ENCODE measurements at places on chromosomes 5 and 9.
A peak's percentile ranks its signal among the peaks of the same experiment; 100 is the strongest.

- no peak for DNase-seq
Observed at GRCh38 chr5:77845324-77845646, 69.1 kb upstream of the TBCA start.

GRCh38 chr5:168022446-168023169 is 268.8 kb upstream of the WWC1 start:
- no peak for DNase-seq

DNA sequence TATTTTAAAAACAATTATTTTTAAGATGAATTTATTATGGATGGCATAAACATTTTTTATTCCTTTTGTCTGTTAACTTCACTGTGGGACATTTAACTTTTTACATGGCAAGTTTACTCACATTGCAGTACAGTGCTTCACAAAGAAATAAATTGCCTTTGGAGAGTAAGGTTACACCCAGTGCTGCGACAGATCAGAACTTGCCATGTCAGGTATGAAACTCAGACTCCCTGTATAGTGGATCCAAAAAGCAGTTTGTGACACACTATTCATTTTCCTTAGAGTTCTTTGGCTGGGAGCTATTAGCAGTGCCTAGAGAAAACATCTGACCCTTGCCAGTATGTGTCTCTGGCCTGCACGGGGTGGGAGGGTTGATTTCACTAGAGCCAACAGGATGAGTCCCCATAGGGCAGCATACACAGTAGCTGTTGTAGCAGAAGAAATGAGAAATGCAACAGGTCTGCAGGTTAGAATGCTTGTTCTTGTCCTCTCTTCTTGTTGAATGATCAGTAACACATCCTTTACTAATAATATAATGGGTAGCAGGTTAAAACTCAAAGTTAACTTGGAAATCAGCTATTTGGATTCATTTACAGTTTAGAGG is 42.9 kb downstream of the STARD4 start:
- DNase-seq, result no peak

DNA sequence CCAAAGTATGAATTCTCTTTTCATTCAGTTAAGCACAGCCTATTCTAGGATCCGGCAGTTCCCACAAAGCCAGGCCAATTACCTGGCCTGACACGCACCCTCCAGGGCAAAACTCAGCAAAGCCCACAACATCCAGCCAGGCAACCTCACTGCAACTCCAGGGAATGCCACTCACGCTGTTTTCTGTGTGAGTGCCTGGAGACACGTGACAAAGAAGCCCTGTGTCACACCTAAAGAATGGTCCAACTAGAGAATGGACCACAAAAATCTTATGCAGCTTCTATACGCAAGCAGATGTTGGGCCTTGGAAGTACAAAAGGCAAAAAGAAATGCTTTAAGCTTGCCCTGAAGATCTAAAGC is 20.2 kb downstream of the RETREG1 start:
- DNase-seq, result no peak

DNA sequence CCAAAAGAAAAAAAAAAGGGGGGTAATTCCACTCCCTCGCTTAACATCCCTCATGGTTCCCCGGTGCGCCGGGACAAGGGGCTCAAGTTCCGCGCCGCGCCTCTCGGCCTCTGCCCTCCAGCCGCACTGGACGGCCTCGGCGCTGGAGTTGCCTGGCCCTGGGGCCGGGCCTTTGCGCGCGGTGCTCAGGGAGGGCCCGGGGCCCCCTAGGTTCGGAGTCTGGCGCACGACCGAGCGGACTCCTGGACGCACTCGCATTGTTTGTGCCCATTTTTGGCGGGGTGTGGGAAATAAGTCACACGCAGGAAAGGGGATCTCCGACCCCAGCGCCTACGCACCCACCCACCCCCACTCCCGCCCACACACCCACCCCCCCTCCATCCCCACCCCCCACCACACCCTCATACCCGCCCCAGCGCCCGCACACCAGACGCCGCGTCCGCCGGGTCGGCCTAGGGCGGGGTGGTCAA is 381 bp downstream of the MED22 start:
- DNase-seq, result peak; percentile 29

GRCh38 chr5:118593003-118593328 is 395.4 kb downstream of the DTWD2 start:
- no peak for DNase-seq

DNA sequence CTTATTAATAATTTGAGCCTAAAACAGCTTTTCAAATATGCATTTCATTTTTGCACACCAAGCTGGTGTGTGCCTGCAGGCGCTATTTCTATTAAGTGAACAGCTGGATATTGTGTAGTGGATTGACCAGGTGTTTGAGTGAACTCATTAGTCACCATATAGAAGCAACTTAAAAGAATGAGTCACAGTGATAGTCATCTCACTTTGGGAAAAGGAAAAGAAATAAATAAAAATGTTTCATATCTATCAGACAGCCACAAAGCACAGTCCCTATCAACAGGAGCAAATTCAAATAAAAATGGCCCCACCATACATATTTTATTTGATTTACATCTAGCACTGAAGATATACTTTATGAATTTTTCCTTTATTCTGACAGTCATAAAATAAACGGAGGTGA is 456.5 kb upstream of the CDH9 start:
- no peak for DNase-seq

DNA sequence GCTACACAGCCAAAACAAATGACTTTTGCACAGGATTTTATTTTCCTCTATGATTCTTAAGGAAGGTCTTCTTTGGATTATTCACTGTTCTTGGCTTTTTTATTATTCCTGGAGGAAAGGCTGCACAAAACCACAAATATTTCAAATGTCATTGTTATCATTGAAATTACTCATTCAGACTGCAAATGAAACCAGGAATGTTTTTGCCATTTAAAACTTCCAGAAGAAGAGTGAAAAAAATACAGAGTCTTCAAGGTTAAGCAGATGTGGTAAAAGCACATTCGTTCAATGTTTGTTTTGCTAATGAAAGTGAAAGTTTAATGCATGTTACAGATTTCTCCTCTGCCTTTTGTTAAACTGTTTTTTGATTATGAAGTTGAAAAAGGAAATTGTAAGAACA is 238.2 kb downstream of the TLE4 start:
- no peak for DNase-seq

DNA sequence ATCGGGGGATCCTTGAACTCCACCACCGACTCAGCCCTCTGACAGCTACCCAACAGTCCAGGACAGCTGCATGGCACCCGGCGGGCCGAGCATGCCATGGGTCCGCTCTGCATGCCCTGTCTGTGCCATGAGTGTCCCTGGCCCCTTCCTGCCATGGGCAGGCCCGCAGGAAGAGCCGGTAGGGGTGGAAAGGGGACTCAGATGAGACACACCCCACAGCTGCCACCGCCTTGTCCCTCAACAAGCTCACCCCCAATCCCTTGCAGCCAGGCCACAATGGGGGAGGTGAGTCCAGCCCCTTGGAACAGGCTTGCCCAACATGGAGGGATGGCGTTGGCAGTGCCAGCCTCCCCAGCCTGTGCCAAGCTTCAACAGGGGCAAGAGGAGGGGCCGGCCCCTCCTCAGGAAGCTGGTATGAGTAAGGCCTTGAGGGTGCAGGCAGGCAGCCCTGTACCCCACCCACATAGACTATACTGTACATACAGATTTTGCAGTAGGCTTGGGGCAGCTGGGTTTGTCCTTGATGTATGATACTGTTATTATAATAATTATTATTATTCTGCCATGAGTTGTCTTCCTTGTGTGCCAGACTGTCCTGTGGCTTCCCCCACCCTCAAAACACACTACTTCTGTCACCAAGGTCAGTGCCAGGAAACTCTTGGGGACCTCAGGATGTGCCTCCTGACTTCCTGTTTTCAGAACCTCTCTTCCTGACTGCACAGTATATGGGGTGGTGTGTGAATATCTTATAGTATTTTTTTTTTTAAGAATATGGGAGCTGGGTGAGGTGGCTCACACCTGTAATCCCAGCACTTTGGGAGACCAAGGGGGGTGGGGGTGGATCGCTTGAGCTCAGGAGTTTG is 12.0 kb upstream of the SLC34A1 start:
- peak; percentile 23 for DNase-seq

GRCh38 chr9:113645227-113645977 is 181.9 kb downstream of the RGS3 start:
- no peak for DNase-seq

DNA sequence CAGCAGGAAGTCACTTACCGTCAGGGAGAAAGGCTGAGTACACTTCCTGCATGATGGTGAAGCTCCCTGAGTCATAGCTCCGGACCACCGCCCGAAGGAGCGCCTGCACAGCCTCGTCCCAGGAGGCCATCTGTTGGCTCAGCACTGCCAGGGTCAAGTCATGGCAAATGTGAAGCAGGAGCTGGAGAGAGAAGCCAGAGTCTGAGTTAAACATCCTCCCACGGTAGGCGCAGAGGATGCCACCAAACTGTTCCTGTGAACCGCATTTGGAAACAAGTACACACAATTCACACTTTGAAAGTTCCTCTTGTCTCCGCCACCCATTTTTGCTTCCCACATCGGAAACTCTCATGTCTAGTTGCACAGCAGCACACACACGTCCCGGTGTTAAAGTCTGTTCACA is 33.9 kb downstream of the CNOT8 start:
- no peak for DNase-seq

DNA sequence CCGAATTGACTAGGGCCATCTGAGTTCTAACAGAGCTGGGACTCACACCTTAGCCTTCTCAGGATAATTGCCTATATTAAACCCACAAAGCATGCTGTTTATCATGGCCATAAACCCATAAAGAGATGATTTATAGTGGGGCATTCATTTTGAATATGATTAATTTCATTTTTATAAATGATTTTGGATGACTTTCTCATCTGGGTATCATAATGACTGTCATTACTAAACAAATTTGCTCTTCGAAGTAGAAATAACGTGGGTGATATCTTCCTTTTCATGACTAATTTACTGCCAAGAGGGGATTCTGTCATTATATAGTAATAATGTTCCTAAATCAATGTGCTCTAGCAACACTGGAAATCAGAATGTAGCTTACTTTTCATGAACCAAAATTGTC is 498.2 kb downstream of the CDH12 start:
- no peak for DNase-seq

GRCh38 chr5:158277276-158277675 is 418.3 kb upstream of the CLINT1 start:
- no peak for DNase-seq

DNA sequence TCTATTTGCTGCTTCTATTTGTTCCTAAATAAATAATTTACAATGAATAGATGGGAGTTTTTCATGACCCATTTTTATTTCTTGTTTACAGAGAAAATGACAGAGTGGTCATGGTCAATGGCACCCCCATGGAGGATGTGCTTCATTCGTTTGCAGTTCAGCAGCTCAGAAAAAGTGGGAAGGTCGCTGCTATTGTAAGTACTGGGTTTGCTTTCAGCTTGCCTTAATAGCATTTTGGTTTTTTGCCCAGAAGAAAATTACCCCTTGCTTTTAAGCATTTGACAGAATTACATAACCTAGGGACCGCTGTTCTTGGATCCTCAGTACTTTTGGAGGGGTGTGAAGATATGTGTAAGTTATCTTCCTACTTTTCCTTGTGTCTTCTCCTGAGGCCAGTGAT is 44.1 kb downstream of the TJP2 start:
- DNase-seq, result no peak

- DNase-seq, result no peak
Observed at GRCh38 chr5:171496456-171496855, 77.0 kb downstream of the FGF18 start.

- no peak for DNase-seq
Observed at GRCh38 chr9:83630938-83631457, 8.1 kb downstream of the IDNK start.

DNA sequence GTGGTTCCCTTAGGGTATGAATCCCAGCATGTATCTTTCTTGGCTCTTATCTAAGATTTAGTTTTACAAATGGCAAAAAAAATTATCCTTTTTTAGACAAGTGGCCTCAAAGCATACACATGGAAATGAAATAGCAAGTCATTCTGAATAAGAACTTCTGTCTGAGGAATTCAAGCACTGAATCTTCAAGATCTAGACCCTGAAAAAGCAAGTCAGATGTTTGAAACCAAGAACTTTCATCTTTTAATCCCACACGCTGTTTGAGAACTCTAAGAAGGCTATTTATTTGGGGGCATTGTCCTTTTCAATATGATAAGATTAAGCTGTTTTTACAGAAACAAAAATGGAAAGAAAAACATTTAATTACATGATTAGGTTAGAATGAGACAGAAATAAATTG is 549.2 kb upstream of the CYLC2 start:
- DNase-seq, result no peak

DNA sequence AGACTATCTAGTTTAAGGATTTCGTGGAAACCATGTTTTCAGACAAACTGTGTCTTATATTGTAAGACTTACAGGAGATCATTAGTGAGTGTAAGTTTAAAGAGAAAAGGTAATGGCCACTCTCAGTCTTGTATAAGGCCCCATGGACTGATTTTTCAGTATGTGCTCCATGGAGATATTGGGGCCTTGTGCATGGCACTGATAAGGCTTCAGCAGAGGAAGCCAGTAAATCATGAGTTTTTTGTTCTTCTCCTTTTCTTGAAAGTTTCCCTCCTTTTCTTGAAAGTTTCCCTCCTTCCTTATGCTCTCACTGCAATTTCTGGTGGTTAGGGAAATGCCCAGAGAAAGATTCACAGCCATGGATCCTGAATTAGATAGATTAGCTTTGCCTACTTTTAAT is 471.3 kb downstream of the LRRC70 start:
- DNase-seq, result no peak

DNA sequence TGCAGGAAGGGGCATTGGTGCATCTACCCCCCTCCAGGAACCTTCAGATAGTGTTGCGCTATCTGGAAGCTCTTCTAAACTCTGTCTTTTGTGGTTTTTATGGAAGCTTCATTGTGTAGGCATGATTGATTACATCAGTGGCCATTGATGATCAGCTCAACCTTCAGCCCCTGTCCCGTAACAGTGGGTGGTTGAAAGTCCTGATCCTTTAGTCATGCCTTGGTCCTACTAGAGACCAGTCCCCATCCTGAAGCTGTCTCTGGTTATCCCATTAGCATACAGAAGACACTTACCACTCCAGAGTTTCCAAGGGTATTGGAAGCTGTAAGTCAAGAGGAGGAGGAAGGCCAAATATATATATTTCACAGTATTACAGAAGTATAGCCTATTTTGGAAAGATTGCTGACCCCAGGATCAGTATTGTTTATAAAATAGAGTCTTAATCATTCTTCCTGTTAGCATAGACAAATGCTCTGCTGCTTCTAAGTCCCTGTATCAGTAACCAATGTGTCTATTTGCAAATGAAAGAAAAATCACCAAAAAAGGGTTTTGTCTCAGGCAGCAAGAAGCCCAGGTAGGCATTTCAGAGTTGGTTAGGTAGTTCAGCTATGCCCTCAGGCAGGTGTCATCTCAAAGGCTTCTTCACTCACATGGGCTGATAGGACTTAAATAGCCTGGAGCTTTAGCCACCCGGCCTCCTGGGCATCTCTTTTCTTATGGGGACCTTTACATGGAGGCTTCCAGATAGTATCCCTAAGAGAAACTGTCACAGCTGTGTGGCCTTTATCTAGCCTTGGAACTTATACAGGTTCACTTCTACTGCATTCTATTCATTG is 41.6 kb downstream of the SPIN1 start:
- DNase-seq, result peak; percentile 6

DNA sequence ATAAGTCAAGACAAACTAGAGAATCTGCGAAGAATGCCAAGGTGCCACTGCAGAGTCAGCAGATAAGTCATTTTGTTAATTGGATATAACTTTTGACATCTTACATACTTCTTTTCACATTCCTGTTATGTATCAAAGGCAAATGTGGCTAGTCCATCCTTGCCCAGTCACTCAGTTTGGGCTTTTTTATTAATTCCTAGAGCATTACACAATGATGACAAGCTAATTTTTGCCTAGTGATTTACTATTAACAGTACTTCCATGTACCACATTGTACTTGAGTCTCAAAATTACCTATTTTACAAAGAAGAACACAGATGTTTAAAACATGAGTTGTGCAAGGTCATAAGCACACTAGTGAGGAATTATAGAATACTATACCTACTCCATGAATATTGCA is 680.8 kb downstream of the DNAH5 start:
- DNase-seq, result no peak
